ENCODE measurements at places on chromosomes 12 and 14.

DNA sequence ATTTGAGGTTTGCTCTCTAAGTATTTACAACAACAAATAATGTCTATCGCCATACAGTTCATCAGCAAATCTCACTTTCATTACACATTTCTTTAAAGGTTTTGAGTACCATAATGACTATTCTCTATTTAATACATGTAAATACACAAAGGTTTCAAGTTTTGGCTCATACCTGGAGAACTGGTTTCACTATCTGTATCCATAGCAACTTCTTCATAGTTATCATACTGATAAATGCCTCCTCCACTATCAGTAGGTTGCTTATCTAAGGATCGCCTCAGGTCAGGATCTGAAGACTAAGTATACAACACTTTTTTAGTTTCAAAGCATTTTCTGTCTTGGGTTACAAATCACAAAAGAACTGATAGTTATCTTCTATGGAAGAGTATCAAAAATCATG is 21.4 kb downstream of the ZFC3H1 start:
- no peak for DNase-seq

DNA sequence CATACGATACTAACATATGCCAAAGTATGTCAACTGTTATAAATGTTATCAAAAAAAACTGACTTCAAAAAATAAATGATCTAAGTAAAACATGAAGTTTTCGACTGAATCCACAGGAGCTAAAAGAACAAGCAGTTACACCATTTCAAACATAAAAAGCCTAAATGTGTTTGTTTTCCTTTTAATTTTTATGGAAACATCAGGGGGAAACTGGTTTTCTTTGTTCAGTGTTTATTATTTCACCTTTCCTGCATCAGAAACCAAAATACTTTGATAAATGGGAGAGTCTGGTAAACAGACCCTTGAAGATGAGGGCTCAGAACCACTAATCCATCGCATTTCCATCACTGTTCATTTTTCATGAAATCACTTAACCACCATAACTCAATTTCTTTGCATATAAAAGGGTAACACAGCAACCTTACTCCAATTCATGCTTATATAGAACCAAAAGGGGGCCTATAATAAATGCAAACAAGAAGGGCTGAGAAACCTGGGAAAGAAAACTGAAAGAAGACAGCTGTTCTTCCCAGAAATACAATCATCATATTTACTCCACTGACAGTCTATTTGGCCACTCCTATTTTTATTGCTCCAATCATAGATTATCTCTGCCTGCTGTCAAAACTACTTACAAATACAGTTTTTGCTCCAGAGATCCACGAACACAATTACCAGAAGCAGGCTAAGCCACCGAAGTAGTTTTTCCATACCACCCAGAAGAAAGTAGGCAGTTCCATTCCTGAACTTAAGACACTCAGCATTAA is 17.0 kb downstream of the FGD6 start:
- DNase-seq, result no peak

- no peak for DNase-seq
These were observed 410.6 kb upstream of the SOX5 start for GRCh38 chr12:24360057-24360456.

DNA sequence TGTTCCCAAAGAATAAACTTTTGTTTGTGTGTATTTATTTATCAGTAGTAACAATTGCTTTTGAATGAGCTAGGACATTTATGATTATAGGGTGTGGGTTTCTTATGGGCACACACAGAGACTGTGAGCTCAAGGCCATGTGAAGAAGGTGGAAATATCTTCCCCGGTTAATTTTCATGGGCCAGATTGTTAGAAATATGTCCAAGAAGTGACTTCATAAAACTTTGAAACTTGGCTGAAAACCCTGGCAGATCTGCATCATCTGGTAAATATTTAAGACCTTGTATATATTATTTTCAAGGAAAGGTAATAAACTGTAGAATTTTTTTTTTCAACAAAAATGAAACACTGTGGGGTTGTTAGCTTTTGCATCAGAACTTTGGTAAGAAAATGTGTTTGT is 53.5 kb upstream of the RNU6-8 start:
- DNase-seq, result no peak

DNA sequence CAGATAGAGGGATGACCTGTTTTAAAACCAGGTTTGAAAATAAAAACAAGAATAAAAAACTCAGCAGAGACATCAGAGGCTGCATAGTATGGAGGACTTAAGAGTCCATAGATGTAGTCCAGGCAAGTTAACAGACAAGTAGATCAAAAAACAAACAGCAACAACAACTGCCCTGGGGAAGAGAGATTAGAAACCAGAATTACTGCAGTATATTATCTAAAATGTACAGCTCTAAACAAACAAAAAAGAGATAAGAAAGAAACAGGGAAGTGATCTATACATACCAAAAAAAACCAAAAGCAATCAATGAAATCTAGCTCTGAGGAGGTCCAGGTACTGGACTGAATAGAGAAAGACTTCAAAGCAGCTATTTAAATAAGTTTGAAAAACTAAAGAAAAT is 48.8 kb downstream of the ACSM4 start:
- no peak for DNase-seq

- DNase-seq, result no peak
These were observed 51.0 kb downstream of the SPTLC2 start for GRCh38 chr14:77565289-77565993.

- no peak for DNase-seq
These were observed 43.0 kb downstream of the SPRING1 start for GRCh38 chr12:116694653-116695463.

- DNase-seq, result no peak
These were observed 485.3 kb upstream of the MGAT4C start for GRCh38 chr12:86741531-86741930.

GRCh38 chr12:12115514-12115913 is 44.8 kb downstream of the BCL2L14 start:
- DNase-seq, result no peak

DNA sequence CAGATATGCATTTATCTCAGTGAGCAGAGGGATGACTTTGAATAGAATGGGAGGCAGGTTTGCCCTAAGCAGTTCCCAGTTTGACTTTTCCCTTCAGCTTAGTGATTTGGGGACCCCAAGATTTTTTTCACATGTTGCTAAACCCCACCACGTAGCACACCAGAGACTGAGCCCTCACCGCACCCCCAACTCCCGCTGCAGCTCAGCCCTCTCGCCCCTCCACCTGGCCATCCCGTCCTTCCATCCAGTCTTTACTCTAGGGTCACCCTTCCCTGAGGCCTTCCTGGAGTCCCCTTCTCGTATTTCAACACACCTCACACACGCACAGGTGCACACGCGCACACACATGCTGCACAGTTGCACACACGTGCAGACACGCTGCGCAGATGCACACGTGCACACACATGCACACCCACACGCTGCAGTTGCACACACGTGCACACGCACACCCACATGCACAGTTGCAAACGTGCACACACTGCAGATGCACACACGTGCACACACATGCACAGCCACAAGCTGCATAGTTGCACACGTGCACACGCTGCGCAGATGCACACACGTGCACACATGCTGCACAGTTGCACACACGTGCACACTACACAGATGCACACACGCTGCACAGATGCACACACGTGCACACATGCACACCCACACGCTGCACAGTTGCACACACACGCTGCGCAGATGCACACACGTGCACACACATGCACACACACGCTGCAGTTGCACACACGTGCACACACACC is 30.0 kb downstream of the HSP90AA1 start:
- DNase-seq, result no peak

DNA sequence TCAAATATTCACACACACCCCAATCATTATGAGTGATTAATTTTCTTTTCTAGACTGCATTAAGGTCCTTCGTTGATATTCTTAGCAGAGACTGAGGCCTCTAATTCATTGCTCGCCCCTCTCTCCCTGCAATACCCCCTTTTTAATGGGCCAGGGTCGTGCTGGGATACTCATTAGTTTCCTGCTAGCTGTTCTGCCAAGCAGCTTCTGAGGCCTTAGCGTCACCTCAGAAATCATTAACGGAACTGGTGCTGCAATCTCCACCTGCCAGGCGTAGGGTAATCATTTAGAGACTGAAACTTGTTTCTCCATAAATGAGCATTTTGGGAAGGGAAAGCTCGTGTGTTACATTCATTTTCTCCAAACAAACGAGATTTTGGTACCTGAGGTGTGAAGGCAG is 1054.7 kb downstream of the GALC start:
- no peak for DNase-seq

DNA sequence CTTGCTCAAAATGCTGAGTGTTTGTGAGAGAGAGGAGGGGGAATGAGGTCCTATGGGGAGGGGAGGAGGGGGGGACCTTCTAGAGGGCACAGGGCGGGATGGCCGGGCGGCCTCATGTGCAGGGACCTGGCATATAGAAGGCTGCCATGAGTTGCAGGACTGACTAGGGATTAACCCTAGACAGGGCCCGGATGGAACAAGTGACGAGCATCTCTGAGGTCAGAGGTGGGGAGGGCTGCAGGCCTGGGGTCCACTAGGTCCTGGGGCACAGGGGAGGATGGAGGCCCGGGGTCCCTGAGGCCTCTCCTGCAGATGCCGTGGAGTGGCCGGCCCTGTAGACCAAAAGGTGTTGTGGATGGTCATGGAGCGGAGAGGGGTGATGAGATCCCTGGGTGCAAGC is 104.0 kb upstream of the EIF5 start:
- no peak for DNase-seq

- DNase-seq, result peak; percentile 89
These were observed 13.1 kb downstream of the ASIC1 start for GRCh38 chr12:50070314-50071060.

- peak; percentile 91 for DNase-seq
These were observed 1.8 kb upstream of the NAB2 start for GRCh38 chr12:57087010-57087690.

GRCh38 chr14:24042746-24043145 is 9.1 kb upstream of the CARMIL3 start:
- DNase-seq, result no peak

GRCh38 chr14:72128629-72129028 is 196.4 kb downstream of the RGS6 start:
- no peak for DNase-seq

- no peak for DNase-seq
These were observed 64.9 kb downstream of the RIC8B start for GRCh38 chr12:106839333-106839732.

GRCh38 chr14:69675877-69676416 is 64.6 kb downstream of the SUSD6 start:
- no peak for DNase-seq

DNA sequence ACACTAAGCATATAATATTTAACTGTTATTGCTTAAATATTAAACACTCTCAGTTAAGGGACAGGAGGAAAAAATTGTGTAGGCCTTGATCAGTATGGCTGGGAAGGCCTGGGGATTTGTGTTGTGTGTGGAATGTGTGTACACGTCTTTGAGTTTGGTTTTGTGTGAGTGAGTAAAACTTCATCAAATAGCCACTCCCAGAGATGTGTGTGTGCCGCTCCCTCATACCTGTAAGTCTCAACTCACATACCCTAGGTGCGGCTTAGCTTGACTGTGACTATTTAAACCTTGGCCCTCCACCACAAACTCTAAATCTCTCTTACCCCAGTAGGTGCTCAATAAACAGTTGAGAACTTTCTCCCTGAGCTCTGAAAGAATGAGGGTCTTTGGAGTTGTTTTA is 64.3 kb downstream of the FLRT2 start:
- DNase-seq, result no peak

Data from right forelimb (tissue), 1 donor.